Left ventricle myocardium superior (tissue), 1 donor: ENCODE measurements at places on chromosomes 3 and 15. TPM values are rescaled to one million over a fixed set of nuclear protein-coding genes. Genes with fewer than 3 reads are reported as not detected.

DNA sequence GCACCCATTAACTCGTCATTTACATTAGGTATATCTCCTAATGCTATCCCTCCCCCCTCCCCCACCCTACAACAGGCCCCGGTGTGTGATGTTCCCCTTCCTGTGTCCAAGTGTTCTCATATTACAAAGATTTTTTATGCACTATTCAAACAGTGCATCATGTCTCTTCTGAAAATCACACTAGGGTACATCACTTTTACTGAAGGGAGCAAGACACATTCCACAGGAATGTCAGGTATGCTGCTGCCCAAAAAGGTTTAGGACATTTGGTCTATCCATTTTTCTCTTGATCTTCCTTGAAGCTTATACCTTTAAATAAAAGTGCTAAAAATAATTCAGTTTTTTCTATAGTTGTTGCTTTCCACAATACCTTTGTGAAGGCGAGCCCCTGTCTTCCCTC, 9.2 kb upstream of the EPHA3 start:
- DNase-seq: no peak

GRCh38 chr3:185164428-185165217, 11.8 kb upstream of the C3orf70 start:
- DNase-seq: no peak

DNA sequence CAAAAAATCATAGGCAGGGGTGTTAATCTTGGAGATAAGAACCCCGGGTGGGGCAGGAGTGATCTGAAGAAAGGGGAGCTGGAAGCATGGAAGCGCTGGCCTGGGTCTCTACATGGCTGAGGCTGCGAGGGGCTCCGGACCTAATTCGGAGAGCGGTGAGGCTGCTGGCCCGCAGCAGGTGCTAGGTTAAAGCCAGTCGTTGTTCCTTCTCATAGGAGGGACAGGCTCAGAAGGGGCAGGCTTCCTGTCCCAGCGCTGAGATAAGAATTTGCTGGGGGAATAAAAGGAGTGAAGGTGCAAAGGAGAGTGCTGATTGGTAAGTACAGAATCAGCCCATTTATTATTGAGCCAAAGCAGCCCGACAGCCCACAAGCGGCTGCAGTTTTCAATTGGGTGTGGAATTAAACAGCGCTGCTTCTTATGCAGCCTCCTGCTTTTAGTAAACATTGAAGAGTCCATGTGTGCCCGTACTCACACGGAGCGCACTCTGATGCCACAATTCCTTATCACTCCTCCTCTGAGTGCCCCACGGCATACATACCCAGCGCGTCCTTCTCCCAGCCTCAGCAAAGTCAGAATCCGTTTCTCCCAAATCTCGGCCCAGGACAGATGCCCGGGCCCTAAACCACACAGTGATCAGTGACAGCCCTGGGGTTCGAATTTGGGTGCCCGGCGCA, 17.1 kb downstream of the CHST13 start:
- peak; percentile 18 for DNase-seq

GRCh38 chr3:119937229-119937628, 155.3 kb downstream of the NR1I2 start:
- no peak for DNase-seq

Gene STX19
- not detected for total RNA-seq

Gene HSPBAP1
- total RNA-seq: 5.3 TPM
